ENCODE measurements at places on chromosomes 11 and 22.

- DNase-seq: no peak
Measured at GRCh38 chr11:79377406-79377805, 63.4 kb downstream of the TENM4 start.

- DNase-seq: no peak
Measured at GRCh38 chr11:34346551-34346950, 11.3 kb downstream of the ABTB2 start.

DNA sequence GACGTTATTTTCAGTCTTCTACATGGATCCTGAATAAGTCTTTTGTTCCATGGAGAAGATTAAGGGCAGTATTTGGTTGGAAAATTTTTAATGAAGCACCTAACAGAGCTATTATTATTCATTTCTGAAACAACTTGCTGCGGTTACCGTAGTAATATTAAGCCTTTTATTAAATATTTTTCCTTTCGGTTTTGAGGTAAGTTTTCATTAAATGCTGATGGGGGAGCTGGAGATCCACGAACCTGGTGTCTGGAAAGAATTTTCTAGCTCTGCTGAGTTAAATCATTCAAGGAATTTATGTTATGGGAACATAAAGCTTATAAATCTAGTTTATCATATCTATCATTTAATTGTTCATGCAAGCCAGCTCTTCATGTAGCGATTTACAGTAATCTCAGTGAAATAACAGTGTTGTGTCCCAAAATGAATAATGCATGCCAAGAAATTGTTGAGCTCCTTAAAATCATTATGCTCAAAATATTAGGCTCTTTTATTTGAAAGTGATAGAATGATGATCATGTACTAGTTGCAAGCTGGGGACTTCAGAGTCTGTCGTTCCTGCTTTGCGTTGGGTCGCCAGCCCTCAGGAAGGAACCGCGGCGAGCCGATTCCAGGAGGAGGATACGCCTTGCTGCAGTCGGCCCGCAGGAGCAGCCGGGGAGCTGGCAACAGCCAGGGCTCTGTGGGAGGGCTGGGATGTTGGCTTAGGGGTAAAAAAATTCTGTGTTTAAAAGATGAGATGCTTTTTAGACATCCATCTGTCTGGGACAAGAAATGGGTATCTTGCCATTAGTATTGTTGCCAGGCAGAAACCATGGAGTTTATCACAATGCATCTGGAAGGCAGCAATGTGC is 83.1 kb downstream of the TBC1D22A start:
- no peak for DNase-seq

DNA sequence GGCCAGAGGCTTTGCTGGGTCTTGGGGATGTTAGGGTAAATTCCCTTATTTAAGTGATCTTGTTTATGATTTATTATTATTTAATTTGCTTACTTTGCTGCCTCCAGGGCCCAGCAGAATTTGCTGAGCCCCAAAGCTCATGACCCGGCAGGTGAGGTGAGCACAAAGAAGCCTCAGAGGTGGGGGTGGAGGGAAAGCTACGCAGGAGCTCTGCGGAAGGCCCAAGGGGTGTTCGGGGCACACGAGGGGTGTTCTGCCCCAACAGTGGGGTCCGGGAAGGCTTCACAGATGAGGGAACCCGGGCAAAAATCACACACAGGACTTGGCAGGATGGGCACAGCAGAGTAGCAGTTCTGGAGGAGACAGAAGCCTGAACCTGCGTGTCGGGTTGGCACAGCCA is 6.7 kb upstream of the LINC01488 start:
- DNase-seq: no peak

- DNase-seq: no peak
Measured at GRCh38 chr22:29623553-29624169, 20.2 kb downstream of the NF2 start.
